Stimulated activated CD4-positive, alpha-beta T cell treated with anti-CD3 and anti-CD28 coated beads, TNF-alpha, amount 100 ng/mL, for 48 hours (primary cell): ENCODE measurements at places on chromosomes 4 and X.

DNA sequence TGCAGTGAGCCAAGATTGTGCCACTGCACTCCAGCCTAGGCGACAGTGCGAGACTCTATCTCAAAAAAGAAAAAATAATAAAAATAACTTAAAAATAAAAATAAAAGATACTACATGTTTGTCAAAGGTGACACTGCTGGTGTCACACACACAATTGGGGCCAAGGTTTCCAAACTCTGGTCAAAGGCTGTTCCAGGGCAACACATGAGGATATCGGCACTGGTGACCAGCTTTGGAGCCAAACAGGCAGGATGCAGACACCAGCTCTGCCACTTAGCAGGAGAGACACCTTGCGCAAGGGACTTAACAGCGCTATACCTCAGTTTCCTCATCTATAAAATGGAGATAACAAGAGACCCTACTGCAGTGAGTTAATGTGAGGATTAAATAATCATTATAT, 52.3 kb downstream of the CD99L2 start:
- no peak for DNase-seq

DNA sequence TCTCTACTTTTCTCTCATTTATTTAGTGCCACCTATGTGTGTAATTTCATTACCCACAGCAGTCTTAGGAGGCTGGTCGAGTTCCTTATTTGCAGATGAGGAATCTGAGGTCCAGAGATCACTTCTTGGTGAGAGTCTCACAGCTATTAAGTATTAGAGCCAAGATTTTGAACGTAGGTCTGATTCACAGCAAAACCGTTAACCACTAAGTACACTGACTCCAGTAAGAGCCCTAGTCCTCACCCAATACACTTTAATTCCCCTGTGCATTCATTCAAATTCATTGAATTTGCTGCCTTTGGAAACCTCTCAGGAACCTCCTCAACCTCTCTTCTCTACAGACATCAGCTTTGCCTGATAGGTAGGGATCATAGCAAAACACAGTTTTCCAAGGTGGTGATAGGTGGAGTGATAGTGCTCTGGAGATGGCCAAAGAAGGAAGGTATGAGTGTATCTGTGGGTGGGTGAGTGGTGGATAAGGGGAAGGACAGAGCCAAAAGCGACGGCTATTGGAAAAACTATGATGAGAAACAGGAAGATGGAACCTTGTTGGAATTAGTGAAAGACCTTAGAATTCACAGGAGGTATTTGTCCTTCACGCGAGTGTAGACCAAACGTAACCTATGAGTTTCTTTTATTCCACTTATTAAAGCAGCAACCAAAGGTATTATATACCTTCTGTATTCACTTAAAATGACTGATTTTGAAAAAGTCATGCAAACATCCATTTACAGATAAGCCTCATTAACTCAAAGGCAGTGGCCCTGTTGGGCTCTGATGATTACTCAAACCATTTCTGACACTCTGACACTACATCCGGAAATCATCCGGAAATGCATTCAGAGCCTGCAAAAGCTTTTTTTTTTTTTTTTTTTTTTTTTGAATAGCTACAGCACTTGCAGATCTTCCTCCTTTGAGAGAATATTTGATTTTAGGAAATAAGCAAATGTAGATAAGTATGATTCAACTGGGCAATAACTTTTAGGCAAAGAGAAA, 6.3 kb downstream of the FMR1 start:
- DNase-seq: no peak

DNA sequence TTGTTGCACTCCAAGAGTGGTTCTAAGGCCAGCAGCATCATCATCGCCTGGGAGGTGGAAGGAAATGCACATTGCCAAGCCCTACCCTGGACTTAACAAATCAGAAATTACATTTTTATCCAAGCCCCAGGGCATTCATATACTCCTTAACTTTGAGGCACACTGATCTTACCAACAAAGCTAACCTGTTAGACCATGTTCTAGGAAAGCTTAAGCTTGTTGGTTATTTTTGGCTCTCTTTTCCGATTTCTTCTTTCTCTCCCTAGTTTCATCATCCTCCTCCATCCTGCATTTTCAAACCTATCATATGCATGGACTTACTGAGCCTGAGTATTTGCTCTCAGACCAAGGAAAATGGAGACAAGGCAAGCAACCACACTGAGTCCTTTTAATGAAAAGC, 133.4 kb downstream of the OPHN1 start:
- DNase-seq: no peak

- no peak for DNase-seq
Observed at GRCh38 chrX:124836786-124837185, 482.9 kb upstream of the TEX13C start.

GRCh38 chrX:68292471-68292870, 140.8 kb downstream of the OPHN1 start:
- no peak for DNase-seq

GRCh38 chr4:76374798-76375197, 46.1 kb downstream of the CCDC158 start:
- no peak for DNase-seq

GRCh38 chr4:37754410-37755185, 68.4 kb upstream of the RELL1 start:
- no peak for DNase-seq
